A172 (cell line): ENCODE measurements at places on chromosomes 1 and 21. TPM values are rescaled to one million over a fixed set of nuclear protein-coding genes. Genes with fewer than 3 reads are reported as not detected.
A peak's percentile ranks its signal among the peaks of the same experiment; 100 is the strongest.

DNA sequence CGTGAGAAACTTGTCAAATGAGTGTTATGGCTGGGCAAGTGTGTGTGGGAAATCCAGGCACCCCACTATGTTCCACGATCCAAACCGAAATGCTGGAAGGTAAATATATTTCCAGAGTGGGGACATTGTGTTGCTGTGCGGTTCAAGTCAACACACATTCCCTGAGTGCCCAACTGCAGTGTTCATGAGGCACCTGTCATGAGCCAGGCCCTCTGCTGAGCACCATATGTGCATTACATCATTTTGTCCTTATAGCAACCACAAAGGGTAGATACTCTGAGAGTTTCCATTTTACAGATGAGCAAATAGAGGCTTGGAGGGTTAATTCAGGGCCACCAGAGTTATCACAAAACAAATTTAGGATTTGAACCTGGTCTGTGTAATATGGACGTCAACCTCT is 59.9 kb upstream of the SOD1 start:
- no peak for DNase-seq

DNA sequence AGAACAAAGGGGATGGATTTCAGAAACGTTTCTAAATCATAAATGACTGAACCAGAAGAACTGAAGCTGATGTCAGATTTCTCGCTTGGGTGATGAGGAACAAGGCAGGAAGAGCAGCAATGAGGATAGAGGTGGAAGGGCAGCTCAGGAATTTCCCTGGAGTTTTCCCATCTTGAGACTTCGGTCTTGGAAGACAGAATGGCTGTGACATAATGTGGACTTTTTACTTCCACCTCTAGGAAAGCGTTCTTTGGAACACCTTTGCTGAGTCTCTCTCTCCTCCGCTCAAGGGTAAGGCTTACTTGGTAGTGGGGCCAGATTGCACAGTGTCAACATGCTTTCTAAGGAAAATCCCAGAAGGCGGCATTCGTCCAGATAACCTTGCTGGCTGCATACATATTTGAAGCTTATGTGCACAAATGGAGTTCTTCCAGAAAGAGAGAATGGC is 36.6 kb downstream of the DEGS1 start:
- DNase-seq, result no peak

GRCh38 chr1:14681182-14681581 is 82.7 kb downstream of the KAZN start:
- DNase-seq, result peak; percentile 14

- no peak for DNase-seq
Measured at GRCh38 chr21:22351076-22351475, 1352.9 kb downstream of the NCAM2 start.

GRCh38 chr1:20124456-20125057 is 5.2 kb upstream of the PLA2G2D start:
- peak; percentile 80 for DNase-seq

GRCh38 chr1:60637651-60638050 is 444.7 kb upstream of the NFIA start:
- DNase-seq, result no peak

GRCh38 chr1:156922986-156923669 is 2.7 kb downstream of the LRRC71 start:
- no peak for DNase-seq

DNA sequence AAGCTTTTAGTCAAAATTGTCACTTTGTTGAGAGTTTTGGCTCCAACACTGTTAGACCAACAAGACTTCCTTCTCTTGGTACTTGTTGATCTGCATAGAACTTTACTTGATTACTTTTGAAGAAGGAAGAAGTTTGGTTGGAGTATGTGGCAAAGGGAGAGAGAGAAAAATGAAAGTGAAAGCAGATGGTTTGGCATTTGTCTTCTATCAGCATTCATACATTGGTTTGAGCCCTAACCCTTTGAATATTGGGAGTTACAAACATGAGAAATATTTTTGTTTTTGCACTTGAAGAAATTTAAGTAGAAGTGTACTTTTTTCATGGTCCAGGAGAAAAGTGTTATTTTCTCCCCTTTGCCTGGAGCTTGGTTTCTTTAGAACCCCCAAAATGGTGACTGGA is 169.8 kb downstream of the ADGRL4 start:
- no peak for DNase-seq

DNA sequence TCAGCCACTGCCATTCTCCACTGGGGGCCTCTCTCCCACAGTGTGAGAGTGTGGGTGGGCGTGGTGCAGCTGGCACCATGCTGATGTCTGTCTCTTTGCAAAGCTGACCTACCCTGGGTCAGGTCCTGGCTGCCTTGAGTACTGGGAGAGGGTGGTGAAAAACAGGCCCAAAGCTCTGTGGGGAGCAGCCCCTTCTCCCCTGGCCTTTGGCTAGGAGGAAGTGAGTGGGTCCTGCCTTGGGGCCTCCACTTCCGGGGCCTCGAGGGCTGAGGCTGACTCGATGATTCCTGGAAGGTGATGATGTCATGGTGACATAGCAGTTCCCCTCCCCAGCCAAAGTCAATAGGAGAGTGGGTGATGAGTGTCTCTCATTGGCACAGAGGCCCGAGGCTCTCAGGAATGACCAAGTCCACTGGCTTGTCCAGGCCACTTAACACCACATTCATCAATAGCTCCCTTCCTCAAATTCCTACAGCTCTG is 53.0 kb downstream of the IER5 start:
- peak; percentile 81 for DNase-seq

GRCh38 chr1:89451011-89451410 is 73.6 kb upstream of the LRRC8B start:
- DNase-seq, result no peak

- DNase-seq, result peak; percentile 40
Measured at GRCh38 chr1:115074839-115075534, 14.3 kb downstream of the TSPAN2 start.

SPATA17 gene
- total RNA-seq, result 0.12 and 0.91 TPM in 2 replicates

CCDC185 gene
- total RNA-seq, result not detected in 2 replicates

NGF gene
- total RNA-seq, result 1.7 and 2.8 TPM in 2 replicates

LMOD1 gene
- total RNA-seq, result not detected in 2 replicates

GSTM1 gene
- total RNA-seq, result not detected in 2 replicates

RPE65 gene
- total RNA-seq, result not detected in 2 replicates

SH2D2A gene
- 0.09 TPM in 1 of 2 replicates, not detected in the other for total RNA-seq
